ENCODE measurements at places on chromosomes 2 and 18.

DNA sequence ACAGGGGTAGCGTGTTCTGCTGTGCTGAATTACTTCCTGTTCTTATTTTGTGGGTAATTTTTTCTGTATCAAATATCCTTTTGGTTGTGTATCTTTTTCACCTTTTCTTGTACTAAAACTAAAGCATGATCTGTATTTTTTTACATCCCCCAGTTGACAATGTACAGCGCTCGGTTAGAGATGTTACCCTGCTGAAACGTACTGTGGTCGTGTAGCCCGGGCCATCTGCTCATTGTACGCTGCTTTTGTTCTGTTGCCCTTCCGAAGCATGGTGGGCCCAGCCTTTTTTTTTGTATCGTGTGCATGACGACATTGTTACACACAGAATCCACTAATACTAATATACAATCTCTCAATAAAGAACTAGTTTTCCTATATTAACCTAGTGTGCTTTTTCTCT, 233.1 kb downstream of the HAUS1 start:
- no peak for DNase-seq

GRCh38 chr2:30266705-30267104, 35.4 kb downstream of the LBH start:
- no peak for DNase-seq

- no peak for DNase-seq
These were observed 67.5 kb downstream of the CSRNP3 start for GRCh38 chr2:165536851-165537499.

DNA sequence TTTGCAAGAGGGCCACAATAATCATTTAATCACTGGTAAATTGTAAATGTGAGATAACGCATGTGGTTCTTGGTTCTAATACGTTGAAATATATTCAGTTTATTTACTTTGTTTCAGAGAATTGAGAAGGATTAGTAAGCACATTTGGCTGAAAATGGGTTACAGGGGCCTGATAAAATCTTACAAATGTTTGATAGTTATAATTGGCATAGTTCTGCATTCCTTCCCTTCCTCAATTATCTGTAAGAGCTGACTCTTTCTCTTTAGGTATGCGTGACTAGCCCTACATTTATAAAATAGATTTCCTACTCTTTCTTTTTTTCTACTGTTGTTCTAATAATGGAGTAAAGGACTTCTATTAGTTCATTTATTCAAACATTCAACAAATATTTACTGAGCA, 685.2 kb downstream of the NUP35 start:
- no peak for DNase-seq

DNA sequence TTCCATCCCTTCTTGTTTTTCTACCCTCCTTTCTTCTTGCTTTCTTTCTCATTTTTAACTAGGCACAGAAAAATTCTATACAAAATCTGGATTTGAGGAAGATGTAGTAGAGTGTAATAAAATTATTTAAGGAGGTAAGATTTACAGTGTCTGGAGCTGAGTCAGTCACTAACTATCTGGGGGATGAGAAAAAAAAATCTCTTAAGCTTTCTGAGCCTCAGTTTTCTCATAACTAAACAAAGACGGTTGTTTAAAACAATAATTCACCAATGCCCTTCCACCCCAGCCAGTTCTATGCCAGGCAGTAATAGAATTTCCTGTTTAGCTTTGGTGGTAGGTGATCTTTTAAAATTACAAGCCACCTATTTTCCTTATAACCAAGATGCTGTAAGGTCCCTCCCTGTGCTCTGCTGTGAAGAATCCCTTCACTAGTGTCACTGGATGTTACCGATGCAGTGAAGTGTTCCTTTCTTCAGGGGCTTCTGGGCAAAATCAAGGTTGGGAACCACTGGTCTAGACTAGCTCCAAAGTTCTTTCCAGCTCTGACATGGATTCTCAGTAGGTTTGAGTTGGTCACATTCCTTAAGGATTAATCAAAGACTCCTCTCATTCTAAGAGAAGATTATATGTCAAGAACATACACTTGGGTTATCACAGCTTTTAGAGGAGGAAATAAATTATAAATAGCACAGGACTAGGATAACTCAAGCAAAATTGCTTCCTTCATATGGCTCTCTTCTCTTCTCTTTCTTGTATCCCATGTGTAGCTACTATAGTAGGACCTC, 289.0 kb downstream of the CDH2 start:
- no peak for DNase-seq

DNA sequence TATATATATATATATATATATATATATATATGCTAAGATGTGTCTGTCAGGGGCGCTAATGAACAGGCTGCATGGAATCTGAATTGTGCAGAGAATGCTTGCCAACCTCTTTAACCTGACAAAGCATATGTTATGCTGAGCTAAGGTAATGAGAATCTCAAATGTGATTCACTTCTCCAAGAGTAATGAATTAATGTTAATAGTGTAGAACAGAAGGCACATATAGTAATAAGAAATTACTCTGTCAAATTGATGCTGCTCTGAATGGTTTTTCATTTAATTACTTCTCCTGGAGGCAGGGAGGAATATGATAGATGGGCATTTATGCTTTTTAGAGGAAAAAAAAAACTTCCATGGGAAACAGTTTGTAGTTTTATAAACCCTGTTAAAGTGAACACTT, 35.4 kb downstream of the COX7A2L start:
- no peak for DNase-seq

DNA sequence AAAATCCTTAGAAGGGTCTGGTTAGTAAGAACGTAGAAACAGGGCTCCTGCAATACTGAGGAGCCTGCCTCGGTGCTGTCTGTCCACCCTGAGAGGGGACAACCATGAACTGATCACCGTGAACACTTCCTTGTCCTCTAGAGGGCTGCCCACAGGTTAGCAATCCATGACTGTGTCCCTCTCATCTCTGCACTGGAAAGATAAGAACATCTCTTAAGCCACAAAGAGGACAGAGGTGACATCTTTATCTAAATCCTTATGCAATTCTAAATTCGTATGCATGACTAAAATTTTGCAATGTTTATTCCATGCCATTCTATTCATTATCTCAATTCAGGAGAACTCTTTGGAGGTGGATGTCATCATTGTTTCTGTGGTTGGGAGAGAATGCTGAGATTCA, 12.8 kb downstream of the EFR3B start:
- no peak for DNase-seq

DNA sequence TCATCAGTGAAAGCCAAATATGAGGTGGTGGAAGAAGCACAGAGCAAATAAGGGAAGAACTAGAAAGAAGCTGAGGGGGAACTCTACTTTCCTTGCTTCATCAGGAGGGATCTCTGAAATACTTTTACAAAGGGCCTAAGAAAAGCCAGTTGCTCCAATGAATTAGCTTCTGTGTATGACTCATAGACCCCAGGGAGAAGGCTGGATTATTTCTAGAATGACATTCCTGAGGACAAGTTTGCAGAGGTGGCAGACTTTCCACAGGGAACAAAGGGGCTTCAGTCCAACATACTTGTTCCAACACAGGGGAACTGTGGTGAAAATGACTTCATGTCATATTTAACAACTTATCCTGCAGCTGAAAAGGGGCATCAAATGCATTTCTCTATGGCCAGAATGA, 29.0 kb downstream of the DOK1 start:
- no peak for DNase-seq

DNA sequence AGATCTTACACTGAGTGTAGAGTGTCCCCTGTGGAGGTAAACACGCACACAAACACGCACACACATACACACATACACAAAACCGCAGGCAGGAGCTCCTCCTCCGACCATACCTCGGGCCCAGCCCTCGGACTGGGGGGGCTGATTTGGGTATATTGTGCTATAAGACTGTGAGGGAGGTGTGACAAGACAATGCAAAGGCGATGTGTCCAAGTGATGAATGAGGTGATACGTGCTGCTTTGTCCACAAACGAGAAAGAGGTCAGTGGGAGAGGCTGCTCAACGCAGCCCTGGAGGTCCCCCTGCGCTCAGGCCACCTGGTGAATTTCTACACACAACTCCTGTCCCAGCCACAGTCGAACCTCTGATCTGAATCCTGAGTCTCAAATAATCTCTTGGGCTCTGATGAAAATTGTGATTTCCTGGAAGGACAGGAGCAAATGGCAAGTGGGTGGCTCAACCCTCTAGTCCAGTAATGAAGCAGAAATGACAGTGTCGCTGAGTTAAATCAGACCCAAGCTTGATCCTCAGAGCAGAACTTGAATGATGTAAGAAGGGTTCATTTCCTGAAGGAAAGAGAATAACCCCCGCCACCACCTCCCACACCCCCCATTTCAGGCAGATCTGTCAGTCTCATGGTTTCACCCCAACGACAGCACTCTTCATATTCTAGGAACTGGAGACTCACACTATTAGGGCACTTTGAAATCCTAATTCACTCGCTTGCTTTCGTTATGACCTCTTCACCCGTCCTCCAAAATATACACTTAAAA, 48.9 kb upstream of the ASXL2 start:
- peak; percentile 8 for DNase-seq

DNA sequence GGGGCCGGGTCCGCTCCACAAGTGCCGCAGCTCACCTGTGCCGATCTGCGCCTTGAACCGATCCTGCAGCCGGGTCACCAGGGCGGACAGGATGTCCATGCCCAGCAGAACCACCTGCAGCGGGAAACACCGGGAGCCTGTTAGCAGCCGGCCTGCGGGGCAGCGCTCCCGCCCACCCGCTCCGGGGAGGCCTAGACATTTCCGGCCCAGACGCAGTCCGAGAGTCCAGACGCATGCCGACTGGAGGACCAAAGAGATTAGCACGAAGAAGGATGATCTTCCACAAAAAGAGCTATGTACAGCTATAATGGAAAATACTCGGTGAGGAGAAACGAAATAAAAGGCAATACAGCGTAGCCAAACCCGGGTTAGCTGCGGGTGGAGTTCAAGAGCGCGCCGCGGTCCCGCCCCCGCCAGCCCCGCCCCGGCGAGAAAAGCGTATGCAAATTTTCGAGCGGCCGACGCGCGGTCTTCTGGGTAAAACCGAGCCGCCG, 421 bp upstream of the RNU4ATAC start:
- no peak for DNase-seq

DNA sequence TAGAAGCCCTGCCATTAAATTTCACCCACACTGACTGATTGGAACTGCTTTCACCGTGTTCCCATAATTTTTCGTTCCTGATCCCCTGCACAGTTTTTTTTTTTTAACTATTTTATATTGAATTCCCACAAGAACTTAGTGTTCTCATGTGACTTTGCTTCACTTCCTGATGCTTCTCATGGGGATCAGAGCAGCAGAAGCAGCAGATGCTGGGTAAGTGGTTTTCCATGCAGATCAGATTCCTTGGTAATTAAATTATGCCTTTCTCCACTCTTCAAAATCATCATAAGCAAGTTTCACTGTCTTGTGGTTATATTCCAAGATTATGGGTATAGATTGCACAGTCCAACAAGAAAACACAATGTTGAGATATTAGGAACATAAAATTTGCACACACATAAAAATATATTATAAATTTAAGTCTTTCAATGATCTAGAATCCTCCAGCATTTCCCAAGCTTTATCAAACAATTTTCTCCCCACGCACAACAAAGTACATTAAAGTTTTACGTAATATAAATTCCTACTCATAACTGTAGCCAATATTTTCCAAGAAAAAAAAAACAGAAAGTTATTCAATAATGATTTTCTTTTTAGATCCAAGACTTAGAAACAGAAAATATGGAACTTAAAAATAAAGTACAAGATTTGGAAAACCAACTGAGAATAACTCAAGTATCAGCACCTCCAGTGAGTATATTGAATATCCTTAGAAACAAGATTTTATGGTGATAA, 277.9 kb downstream of the GULP1 start:
- no peak for DNase-seq

DNA sequence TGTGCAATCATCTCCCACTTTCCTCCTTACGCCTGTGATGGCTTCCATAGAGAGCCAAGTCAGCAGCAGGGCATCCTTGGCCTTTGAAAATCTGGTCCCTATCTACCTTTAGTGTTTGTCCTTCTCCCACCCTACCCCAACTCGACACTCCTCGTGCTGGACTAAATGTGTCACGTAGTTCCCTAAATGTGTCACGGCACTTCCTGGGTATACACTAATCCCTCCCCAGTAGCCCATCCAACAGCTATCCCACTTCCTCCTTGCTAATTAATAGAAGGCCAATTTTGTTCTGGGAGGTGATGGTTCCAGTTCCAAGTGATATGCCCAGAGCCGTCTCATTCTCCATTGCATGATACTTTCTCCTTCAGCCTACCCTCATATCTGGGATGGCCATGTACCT, 36.5 kb upstream of the ZFP36L2 start:
- DNase-seq: no peak

- no peak for DNase-seq
These were observed 13.1 kb downstream of the GLI2 start for GRCh38 chr2:120748741-120749140.

DNA sequence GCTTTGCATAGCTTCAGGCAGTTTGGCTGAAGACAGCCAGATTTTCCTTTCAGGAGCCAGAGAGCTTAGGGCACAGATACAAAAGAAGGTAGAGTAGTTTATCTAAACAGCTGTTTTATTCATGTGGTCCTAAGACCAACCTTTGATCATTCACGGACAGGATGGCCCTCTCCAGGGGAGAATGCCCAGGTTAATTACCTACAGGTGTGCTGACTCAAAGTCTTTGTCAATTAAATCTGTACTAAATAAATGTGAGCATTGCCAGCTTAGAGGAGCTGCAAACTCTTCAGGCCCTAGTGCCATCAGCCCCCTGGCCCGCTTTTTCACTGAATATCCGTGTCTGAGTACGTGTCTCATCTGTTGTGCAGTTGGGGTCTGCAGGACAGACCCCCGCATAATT, 554.7 kb downstream of the NUP35 start:
- DNase-seq: no peak

GRCh38 chr2:36068086-36068485, 287.5 kb upstream of the CRIM1 start:
- DNase-seq: no peak
